ENCODE measurements at places on chromosomes 12 and 14.

DNA sequence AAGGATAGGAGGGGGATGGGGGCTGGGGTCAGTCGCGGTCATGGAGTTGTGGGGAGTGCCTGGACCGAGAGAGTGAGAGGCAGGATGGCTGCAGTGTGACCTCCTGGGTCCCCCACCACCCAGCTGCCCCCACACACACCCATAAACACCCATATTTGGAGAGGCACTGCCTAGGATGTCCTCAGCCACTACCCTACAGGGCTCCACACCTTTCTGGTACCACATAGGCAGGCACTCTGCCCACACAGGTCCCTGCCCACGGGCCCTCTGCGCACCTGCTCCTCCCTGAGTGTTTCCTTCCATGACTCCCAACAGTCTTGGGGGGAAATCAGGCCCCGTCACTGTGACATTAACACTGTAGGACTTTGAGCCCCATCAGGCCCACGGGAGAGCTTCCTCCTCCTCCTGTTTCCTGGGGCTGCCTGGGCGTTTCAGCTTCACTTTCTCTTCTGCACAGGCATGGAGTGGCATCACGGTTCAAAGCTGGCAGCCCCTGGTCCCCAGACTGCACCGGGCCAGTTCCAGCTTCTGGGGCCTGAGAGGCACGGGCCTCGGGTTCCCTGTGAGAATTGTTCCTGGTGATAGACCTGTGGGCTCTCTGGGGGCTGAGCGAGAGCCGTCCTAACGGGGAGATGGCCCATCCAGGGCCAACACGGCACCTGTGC lies 207.0 kb upstream of the C14orf180 start:
- DNase-seq, result no peak

GRCh38 chr12:27865421-27865820 lies 85.4 kb upstream of the MANSC4 start:
- DNase-seq, result no peak

GRCh38 chr14:35669782-35670181 lies 135.8 kb downstream of the INSM2 start:
- DNase-seq, result no peak

GRCh38 chr14:51298895-51299294 lies 58.8 kb downstream of the TMX1 start:
- peak; percentile 34 for DNase-seq

DNA sequence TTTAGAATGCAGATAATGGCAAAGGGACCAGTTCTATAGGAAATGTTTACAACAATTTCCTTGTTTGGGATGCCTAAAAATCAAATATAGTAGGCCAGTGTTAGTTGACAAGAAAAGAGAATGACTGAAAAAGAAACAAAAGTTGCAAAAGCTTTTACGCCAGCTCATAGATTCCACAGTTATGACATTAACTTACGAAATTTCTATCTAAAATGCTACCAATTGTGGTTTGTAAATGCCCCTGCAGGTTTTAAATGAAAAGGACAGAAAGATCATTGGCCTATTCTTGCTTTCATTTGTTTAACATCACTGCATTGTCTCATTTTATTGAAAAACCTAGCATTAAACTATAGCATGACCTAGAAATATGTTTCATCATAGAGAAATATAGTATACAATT lies 345.8 kb downstream of the CCDC91 start:
- DNase-seq, result no peak

GRCh38 chr12:104485651-104486362 lies 29.1 kb downstream of the CHST11 start:
- peak; percentile 64 for DNase-seq

DNA sequence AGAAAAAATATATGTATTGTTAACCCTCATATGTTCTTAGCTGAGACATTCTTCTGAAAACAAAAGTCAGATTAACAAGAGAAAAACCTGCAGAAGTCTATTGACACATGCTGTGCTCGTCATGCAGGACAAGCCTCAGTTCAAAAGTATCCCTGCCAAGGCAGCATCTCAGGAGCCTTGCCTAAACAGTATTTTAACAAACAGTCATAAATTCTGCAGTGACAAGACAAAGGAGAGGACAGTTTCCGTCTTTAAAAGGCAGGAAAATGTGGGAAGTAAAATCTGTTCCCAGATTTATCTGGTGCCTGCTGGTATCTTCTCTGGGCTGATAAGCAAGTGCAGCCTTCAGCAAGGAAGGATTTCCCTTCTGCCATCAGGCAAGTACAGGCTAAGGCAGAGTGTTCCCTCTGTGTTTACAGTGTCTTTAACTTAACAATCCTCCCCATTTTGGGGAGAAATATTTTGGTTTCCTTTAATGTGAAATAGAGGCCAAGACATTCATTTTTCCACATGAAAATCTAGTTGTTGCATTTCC lies 480.2 kb upstream of the CCDC196 start:
- DNase-seq, result no peak

GRCh38 chr12:109753054-109753401 lies 39.4 kb downstream of the FAM222A start:
- no peak for DNase-seq

GRCh38 chr12:27511031-27511722 lies 12.8 kb upstream of the PPFIBP1 start:
- DNase-seq, result no peak

DNA sequence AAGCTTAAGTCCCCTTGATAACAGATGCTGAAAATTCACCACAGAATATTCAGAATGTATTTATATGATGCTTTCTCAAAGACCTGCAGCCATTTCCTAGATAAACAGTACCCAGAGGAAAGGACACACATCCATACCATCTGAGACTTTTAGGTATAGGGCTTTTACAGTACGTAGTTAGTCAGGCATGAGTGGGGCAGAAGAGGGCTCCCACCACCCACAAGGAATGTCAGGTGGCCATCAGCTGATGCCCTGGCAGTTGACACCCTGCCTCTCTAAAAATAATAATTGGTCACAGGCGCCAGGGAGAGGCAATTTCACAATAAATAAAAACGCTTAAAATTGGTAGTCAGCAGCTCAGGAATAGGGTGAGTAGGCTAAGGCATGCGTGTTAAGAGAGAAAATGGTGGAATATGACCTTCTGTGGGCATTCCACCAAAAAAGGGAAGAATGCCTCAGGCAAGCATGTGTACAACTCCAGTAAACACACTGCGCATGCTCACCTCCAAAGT lies 7.8 kb upstream of the TAS2R46 start:
- DNase-seq, result no peak

DNA sequence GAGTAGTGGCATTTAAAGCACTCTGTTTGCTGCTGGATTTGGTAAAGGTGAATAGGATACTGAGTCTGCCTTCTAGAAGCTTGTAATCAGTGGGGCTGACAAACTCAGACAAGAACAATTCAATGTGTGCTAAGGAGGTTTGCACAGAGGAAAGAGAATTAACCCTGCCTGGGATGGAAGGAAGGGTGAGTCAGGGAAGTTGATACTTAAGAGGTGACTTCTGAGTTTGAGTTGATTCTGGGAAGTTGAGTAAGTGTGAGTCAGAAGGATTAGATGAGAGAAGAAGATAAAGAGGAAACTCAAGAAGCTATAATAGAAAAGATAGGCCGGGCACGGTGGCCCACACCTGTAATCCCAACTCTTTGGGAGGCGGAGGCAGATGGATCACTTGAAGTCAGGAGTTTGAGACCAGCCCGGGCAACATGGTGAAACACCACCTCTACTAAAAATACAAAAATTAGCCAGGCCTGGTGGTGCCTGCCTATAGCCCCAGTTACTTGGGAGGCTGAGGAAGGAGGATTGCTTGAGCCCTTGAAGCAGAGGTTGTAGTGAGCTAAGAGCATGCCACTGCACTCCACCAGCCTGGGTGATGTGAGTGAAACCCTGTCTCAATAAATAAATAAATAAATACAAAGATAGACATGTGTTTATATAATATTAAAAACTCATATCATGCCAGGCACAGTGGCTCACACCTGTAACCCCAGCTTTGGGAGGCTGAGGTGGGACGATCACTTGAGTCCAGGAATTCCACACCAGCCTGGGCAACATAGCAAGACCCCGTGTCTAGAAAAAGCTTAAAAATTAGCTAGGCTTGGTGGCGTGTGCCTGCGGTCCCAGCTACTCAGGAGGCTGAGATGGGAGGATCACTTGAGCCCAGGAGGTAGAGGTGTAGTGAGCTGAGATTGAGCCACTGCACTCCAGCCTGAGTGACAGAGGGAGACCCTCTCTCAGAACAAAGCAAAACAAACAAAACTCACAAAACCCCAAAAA lies 126.8 kb upstream of the CPM start:
- DNase-seq, result peak; percentile 45

- peak; percentile 36 for DNase-seq
Observed at GRCh38 chr12:65962921-65963861, 138.9 kb downstream of the HMGA2 start.

DNA sequence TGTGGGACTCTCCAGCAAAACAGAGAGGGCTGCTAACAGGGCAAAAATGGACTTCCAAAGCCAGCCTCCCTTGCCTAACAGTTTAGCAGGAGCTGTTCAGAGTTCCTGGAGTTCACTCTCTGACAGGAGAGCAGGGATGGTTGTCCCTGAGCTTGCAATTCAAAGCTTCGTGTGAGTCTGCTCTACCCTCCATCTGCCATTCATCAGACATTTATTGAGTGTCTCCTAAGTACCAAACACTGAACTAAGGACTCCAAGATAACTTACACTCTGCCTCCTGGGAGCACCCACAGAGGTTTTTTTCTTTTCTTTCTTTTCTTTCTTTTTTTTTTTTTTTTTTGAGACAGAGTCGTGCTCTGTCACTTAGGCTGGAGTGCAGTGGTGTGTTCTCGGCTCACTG lies 28.7 kb downstream of the RHOF start:
- DNase-seq, result no peak

GRCh38 chr12:79773896-79774295 lies 83.1 kb upstream of the PAWR start:
- no peak for DNase-seq

Measured in stimulated activated CD4-positive, alpha-beta T cell treated with anti-CD3 and anti-CD28 coated beads, Interleukin-15, amount 100 ng/mL, for 24 hours (primary cell).